Amniotic epithelial cell (primary cell): ENCODE measurements at places on chromosomes 6 and 20.

- no peak for DNase-seq
Measured at GRCh38 chr20:15643713-15644112, 929.5 kb downstream of the KIF16B start.

DNA sequence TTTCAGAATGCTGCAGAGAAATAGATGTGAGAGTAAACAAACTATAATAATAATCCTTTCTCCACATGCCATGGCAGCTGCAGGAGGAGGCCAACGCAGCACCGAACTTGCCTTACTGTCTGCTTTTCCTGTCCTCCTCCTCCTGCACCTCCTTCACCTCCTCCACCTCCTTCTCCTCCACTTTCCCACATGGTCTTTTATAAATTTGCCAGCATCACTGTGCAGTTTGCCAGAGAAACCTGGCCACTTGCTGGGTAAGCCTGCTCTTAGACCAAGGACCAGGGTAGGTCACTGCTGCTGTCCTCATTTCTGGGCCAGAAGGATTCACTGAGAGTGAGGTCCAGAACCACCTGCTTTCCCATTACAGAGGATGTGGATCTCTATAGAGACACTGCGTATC, 8.7 kb downstream of the SGK1 start:
- no peak for DNase-seq

DNA sequence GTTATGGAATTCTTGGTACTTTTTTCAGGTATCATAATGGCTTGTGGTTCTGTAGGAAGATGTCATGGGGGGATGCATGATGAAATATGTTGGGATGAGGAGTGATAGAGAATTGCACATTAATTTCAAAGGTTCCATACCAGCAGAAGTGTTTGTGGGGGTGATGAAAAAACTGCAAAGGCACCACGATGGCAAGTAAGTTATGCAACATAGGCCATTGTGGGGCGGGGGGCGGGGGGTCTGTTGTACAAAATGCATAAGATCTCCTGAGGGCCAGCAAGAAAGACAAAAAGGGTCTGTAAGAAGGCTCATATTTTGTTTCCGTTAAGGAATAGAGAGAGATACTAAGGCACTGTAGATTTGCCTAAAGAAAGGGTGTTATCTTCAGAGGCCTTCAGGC, 26.2 kb downstream of the PLEKHG1 start:
- no peak for DNase-seq

- DNase-seq: no peak
Measured at GRCh38 chr20:25987073-25987927, 290.6 kb upstream of the ZNF337 start.

DNA sequence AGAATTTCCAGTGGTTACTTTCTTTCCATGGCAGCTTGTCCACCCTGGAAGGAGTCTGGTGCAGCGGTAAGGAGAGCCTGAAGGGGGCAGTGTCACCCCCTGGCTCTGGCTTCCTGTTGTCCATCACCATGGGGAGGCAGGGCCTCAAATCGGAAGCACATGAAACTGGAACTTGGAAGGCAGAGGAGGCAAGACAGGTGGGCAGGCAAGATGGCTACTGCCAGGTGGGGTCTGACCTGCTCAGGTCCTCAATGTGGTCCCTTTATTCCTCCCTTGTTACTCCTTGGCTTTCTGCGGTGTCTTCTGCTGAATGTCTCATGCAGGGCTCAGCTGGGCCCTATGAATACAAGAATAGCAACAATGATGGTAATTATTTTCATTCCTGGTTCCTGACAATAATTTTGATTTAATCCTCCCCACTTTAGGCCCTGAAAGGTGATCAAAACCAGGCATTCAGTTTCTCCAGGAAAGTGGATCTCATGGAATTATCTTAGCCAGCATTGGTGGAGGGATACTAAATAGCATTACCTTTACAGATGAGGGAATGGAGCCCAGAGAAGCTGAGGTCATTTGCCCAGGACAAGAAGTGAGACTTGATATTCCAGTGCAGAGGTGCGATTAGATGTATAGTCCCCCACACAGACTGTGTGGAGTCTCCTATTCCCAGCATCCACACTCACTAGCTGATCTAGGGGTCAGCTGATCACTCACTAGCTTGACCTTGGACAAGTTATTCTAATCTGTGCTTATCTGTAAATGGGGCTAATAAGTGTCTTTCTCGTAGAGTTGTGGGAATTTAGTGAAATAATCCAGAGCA, 17.6 kb upstream of the SNAI1 start:
- DNase-seq: no peak

DNA sequence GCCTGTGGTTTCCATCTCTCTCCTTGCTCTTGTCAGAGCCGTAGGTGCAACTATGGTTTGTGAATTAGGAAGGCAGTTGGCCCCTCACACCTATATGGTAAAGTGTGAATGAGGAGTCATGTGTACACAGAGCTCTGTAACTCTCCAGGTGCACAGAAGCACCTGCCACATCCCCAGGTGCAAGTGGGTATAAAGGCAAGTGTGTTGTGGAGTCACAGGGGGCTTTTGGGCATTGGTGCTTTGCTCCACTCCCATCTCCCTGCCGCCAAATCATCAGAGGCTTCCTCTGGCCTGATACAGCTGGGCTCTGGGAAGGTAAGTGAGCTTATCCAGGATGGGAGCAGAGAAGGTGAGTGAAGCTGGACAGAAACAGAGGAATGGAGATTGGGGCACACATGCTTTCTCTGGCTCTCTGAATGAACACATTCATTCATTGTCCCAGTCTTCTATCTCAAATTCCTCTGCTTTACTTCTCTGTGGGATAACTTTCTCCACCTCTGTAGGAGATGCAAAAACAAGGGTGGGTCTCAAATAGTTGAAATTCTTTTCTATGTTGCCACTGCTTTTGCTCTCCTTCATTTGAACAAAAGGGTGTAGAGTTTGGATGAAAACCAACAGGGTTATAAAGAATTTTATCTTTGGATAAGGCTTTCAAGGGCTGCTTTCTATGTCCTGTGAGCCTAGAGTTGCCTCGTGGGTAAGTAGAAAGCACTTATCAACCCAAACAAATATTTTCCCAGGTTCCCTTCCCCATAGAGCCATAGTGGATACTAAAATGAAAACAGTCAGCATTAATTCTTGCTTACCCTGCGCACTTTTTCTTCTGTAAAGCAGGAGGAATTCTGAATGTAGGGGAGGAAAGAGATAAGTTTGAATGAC, 45.0 kb upstream of the RIPOR2 start:
- DNase-seq: peak; percentile 39

GRCh38 chr6:140077827-140078560, 703.5 kb upstream of the CITED2 start:
- DNase-seq: no peak

- DNase-seq: peak; percentile 24
Measured at GRCh38 chr20:46308258-46309157, at the start of gene CDH22. Gene CDH22 (minus strand): TSS chr20:46308498. CDS start chr20:46251294, 57,204 bp downstream.

- no peak for DNase-seq
Measured at GRCh38 chr6:12567682-12568081, 148.9 kb upstream of the PHACTR1 start.

GRCh38 chr6:35490821-35491557, 5.9 kb downstream of the TEAD3 start:
- DNase-seq: no peak

DNA sequence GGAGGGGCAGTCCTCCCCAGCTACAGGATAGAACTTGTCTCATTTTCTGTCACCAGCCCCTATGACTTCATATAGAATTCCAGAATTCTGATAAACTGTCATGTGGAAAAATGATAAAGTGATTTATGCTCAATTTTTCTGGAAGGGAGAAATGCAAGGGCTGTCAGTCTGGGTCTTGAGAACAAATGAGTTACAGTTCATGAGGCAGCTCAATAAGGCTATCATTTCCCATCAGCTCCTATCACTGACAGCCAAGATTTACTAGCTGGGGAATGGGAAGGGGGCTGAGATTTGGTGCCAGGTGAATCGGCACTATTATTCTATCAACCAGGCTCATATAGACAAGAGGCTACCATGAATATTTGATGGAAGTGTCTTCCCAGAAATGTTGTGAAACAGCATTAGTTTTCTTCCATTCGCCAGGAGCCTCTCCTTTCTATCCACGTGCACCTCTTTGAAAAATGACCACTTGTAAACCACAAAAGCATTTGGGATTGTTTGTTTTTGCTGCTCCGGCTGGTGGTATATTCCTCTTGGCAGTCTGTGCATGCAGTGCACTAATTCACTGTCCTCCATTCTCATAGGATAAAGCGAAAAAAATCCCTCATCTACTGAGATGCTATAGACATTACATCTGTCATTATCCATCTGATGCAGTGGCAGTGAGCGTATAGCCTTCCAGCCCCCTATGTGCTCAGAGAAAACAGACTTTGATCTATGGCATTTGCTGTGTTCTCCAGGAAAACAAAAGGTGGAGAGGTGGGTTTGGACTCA, 528.7 kb upstream of the RNF217 start:
- DNase-seq: peak; percentile 37

- DNase-seq: no peak
Measured at GRCh38 chr6:159090530-159091480, 46.0 kb upstream of the TAGAP start.

DNA sequence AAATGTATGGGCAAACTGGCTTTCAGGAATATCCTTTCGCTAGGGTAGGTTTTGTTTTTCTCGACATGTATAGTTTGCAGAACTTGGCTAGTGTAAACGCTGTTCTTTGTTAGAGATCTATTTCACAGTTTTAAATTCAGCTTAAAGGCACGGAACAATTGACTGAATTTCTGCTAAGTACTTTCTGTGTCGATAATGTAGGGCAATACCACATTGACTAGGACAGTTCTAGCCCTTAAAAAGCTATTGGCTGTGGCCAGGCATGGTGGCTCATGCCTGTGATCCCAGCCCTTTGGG, 92.8 kb downstream of the CEP57L1 start:
- DNase-seq: no peak

- no peak for DNase-seq
Measured at GRCh38 chr20:61514396-61514795, 262.3 kb downstream of the CDH4 start.

GRCh38 chr6:158231551-158232315, 63.6 kb downstream of the GTF2H5 start:
- peak; percentile 43 for DNase-seq

DNA sequence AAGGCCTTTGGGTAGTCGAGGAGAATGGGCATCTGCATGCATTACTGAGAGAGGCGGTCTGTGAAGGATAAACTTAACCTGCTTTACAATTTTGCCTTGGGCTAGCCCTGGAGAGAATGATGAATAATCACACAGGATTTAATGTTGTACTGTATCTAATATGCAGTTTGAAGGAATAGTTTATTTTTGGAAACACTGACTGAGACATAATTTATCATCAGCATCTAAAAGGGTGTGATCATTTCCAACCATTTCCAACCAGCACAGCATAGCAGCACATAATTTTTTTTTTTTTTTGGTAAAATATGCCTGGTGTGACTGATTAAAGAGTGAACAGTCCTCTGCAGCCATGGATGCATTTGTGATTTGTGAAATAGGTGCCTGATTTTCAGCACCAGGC, 519.5 kb downstream of the PHF3 start:
- DNase-seq: no peak

- peak; percentile 50 for DNase-seq
Measured at GRCh38 chr6:166490671-166491500, 95.6 kb downstream of the RAMACL start.

DNA sequence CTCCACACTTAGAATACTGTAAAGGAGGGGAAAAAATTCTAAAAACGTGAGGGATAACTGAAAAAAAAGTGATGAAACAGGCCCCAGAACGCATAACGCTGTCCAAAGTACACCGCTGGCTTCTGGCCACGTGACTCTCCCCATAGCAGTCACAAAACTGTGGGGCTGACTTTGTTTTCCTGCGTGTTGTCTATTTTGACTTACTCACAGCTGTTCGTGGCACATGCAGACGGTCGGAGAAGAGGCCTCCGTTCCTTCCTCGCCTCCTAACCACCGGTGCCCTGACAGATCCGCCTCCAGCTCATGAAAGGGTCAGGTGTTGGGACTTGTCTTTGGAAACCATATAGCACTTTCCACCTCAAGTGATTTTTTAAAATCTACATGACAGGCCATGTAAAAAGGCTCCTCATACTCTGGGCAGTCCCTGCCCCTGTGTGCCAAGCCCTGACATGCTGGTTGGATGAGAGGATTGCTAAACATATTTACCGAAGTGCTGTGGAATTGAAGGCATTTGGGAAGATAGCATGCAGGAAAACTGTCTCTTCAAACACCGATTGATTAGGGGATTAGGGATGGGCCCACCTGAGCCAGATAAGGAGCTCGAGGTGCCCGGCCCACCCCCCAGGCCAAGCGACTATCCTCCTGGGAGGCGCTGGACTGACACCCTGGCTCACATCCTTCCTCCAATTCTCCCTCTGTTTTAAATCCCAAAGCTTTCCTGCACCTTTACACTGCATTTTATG, 54.8 kb downstream of the DACT2 start:
- DNase-seq: no peak

GRCh38 chr20:19969106-19969505, 48.1 kb upstream of the NAA20 start:
- DNase-seq: peak; percentile 58

DNA sequence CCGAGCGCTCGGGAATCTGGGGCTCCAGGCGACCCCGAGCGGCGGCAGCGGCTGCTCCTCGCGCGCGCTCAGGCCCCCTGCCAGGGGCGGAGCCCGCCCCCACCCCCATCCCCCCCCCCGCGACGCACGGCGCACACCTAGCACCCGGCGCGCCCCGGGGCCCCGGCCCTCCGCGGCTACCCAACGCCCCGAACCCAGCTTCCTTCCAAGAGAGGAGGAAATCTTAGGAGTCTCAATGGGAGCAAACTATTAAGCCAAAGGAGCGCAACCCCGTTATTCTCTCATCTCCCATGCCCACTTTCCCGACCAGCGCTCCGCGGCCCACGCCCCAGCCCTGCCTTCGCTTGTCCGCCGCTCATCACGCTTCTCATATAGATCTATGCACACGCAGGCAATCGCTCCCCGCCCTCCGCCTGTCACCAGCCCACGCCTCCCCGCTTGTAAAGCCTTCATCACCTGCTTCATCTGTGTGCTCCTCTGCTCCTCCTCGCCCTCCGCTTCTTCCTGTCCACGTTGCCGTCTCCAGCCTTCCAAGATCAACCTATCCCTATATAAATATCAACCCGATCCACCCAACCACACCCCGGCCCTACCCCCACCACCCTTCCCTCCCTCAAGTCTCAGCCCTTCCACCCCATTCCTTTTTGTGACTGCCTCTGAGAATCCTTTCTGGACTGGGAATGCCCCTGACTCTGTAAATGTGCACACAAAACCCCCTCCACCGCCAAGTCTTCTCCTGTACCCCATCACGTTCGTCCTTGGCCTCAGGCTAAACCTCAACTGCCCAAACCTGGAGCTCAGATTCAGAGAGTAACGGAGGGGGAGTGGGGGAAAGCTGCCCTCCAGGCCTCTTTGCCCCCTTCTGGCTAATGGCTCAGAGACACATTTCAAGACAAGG, at the start of gene DLK2:
Gene DLK2 (minus strand): TSS at position 18 of the 898 bp plus-strand sequence. CDS start 723 bp downstream, outside the sequence.
- DNase-seq: no peak
